ENCODE measurements at places on chromosomes 3 and 15. TPM values are rescaled to one million over a fixed set of nuclear protein-coding genes. Genes with fewer than 3 reads are reported as not detected.

The ADAMTS7 gene
- not detected for total RNA-seq

The ST3GAL6 gene
- total RNA-seq, result 1.3 TPM

The PLXNA1 gene
- 21.3 TPM for total RNA-seq

The ITGA11 gene
- not detected for total RNA-seq

The PAK6 gene
- 0.67 TPM for total RNA-seq

GRCh38 chr15:78411061-78411460 lies 27.0 kb upstream of the IREB2 start:
- no peaks in the 10 kb centered on the region for H3K36me3 ChIP-seq
- no peak overlapping the region for H3K27ac ChIP-seq
- H3K27me3 ChIP-seq, result no peaks in the 10 kb centered on the region
- no peak overlapping the region for H3K4me3 ChIP-seq

DNA sequence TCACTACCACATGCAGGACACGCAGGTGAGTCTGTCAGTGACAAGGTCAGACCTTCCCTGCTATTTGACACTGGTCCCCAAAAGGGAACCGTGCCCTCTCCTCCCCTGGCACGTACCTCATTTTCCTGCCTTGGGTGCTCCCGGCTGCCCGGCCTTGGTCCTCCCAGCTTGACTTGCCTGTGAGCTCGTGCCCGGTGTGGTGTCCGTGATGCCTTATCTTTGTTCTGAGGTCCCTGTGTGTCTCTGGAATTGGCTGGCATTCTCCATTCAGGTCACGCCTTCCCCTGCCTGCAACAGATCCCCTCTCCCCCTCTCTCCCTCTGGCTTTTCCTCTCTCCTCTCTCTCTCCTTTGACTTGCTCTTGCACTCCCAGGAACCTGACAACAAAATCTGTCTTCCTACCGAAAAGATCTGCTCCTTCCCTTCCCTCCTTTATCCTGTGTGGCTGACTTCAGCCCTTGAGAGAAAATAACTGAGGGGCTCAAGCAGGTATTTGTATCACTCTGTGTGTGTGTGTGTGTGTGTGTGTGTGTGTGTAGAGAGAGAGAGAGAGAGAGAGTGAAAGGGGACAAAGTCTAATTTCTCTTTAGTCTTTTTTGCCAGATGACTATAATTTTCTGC lies at the start of gene MASP1:
MASP1 (minus strand) TSS at position 226 of the 621 bp plus-strand sequence; CDS start at position 121, 105 bp downstream.
- no peaks in the 10 kb centered on the region for H3K4me1 ChIP-seq
- H3K36me3 ChIP-seq, result no peaks in the 10 kb centered on the region
- no peak within 1 kb of the TSS for H3K27ac ChIP-seq
- H3K27me3 ChIP-seq, result no peaks in the 10 kb centered on the region
- DNase-seq, result no peak
